Foreskin keratinocyte (primary cell): ENCODE measurements at places on chromosomes 5 and 9. TPM values are rescaled to one million over a fixed set of nuclear protein-coding genes. Genes with fewer than 3 reads are reported as not detected.

The ZSWIM6 gene
- total RNA-seq = 6.4 and 6.8 TPM in 2 replicates

The CBY3 gene
- not detected in 2 replicates for total RNA-seq

The GMCL2 gene
- not detected in 2 replicates for total RNA-seq

The ALDH1A1 gene
- total RNA-seq = 1.4 TPM in 1 of 2 replicates, not detected in the other

The AQP3 gene
- 129 and 173 TPM in 2 replicates for total RNA-seq

The STKLD1 gene
- 0.24 and 0.49 TPM in 2 replicates for total RNA-seq

The PRDM9 gene
- total RNA-seq = not detected in 2 replicates

The DRD1 gene
- not detected in 2 replicates for total RNA-seq

The MYOT gene
- total RNA-seq = 0.18 and 0.20 TPM in 2 replicates
